ENCODE measurements at places on chromosomes 7 and 10. TPM values are rescaled to one million over a fixed set of nuclear protein-coding genes. Genes with fewer than 3 reads are reported as not detected.

DNA sequence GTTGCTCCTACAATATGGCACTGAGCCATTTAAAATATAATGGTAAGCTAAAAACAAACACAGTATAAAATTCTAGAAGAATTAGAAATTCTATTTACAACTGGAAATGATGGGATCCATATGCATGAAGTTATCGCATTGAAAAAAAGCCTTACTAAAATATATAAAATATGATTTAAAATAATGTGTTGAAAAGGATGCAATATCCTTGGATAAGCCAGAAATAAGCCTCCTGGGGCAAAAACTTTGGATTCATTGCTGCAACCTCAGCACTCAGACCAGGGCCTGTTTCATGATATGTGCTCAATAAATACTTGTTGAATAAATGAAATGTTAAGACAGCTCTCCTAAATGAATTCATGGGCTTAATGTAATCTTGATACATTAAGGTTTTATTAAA is 170.2 kb downstream of the SEM1 start:
- no peak for DNase-seq

- DNase-seq: no peak
Observed at GRCh38 chr7:135981958-135982646, 4.9 kb upstream of the MTPN start.

GRCh38 chr10:114397651-114398145 is 6.6 kb downstream of the AFAP1L2 start:
- peak; percentile 33 for DNase-seq

- no peak for DNase-seq
Observed at GRCh38 chr10:60762554-60762953, 15.7 kb upstream of the CDK1 start.

DNA sequence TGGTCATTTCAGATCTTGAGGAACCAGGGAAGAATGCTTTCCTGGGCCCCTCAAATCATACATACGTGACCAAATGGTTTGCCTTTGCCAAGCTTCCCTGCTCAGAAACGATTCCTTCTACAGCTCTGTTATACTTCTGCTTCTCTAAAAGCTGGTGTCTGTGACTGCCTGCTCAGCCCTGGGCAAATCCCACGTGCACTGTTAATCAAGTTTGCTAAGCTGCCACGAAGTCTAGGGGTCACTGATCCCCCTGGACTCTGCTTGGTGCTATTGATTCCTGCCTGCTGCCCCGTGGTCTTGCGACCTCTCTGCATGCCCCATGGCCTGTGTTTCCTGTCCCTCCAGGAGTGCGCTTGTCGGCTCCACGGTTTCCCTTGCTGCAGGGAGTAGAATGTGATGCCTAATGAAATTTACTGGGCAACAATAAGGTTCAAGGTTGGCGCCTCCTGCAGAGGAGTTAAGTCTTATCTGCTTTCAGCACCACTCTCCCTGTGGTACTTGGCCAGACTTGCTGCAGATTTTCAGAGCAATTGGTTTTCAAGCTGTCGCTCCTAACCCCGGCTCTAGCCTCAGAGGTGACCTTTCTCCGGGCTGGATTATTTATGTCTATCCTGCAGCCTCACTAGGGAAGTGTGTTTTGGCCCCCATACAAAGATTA is 201.6 kb upstream of the FZD8 start:
- DNase-seq: no peak

- DNase-seq: peak; percentile 15
Observed at GRCh38 chr7:7969306-7970236, 975 bp downstream of the GLCCI1 start.

DNA sequence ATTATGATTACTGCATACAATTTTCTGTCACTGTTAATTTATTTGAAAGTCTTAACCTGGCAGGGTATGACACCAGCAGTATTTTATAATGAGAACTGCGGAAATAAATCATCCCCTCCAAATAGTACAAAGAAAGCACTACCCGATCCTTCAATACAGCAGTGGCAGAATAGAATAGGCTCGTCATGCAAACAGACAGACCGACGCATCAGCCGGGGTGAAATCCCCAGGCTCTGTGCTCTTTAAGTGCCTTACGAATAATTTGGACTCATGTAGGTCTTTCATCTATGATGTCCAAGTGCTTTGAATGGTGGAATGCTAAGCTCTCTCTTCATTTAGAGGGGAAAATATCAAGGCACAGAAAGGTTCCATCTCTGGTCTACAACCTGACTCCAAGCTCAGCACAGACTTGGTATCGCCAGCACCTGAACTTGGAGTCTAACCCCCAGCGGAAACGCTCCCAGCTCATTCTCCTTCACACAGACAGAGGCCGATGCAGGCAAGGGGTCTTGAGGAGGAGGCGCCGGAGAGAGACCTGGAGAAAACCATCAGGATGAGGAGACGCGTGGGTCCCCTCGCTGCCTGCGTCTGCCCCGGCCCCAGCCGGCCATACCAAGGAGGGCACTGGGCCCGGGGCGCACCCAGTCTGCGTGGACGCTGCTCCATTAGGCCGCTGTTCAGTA is 568.1 kb upstream of the MKI67 start:
- DNase-seq: no peak

DNA sequence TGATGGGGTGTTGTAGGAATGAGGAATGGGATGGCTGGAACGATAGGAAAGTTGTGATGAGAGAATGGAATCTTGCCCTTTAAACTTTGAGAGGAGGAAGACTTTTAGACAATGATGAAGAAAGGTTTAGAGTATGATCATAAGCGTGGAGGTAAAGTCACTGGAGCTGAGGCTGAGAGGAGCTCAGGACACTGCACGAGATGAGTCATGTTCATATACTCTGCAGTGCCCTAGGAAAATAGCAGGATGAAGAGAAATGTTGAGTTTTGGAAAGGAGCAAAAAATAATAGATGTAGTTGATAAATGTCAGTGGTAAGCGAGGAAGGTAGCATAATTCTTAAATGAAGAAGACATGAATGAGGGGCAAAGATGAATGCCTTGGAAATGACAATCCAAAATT is 28.3 kb upstream of the CUL1 start:
- DNase-seq: no peak

- DNase-seq: no peak
Observed at GRCh38 chr7:22400936-22401553, 44.1 kb upstream of the RAPGEF5 start.

DNA sequence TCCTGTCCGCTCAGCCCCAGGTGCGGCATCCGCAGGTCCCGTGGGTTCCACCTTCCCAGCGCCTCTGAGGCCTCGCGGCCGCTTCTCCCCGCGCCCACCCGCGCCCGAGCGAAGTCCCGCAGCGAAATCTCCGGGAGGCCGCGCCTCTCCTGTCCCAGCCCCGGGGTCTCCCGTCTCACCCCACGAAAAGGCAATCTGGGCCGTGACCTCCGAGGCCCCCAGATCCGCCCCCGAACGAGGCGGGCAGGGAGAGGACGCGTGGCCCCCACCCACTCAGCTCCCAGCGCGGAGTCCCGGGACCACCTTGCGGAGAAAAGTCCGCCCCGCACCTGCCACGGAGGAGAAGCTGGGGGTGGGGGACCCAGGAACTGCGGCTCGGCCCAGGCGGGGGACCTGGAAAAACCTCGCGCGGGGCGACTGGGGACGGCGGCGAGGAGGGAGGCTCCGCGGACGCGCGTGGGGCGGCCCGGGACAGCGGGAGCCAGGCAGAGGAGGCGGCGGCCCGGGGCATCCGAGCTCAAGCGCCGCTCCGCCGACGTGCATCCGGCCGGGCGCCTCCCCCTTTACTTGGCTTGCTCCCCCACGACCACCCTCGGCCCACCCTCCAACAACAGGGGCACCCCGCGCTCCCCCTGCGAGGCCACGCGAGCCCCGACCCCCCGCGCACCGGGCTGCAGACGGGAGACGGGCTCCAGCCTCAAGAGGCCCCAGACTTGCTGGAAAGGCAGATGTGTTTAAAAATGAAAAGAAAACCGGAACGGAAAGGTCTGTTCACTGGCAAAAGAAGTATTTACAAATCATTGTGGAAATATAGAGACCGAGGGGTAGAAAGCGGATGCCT is 33.0 kb upstream of the RNF32 start:
- no peak for DNase-seq

GRCh38 chr10:113239566-113240350 is 289.7 kb downstream of the TCF7L2 start:
- DNase-seq: no peak

- no peak for DNase-seq
Observed at GRCh38 chr10:25867321-25867720, 66.7 kb upstream of the MYO3A start.

- DNase-seq: no peak
Observed at GRCh38 chr7:17227766-17228490, 70.5 kb upstream of the AHR start.

- DNase-seq: no peak
Observed at GRCh38 chr7:90624225-90624911, 28.2 kb downstream of the CDK14 start.

DNA sequence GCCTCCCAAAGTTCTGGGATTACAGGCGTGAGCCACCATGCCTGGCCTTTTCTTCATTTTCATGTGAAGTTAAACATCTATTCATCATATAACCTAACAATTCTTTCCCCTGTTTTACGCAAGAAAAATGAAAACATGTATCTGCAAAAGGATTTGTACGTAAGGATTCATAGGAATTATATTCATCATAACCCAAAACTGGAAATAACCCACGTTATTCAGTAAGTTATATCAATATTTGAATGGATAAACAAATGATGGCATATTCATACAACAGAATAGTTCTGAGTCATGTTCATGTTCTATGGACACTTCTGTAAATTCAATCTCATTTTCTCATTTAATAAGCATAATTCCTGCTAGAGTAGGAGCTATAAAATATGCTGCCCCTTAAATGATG is 35.2 kb upstream of the CAV2 start:
- DNase-seq: no peak

- DNase-seq: no peak
Observed at GRCh38 chr10:24241536-24242040, 32.6 kb downstream of the KIAA1217 start.

DNA sequence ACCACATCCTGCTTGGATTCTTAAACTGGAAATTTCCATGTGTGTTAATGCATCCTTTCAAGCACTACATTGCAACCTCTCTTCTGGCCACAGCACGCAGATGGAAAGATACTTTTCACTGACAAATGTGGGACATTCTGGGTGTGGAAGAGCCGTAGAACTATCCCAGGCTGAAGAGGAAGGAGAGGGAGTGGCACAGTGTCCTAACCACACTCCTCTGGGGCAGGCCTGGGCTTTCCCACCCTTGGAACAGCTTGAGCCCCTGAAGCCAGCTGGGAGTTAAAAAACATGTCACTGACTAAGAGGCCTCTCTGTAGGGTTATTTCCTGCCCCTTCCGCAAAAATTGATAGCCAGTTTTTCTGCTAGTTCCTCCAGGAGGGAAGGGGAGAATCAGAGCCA is 34.0 kb upstream of the DNMBP start:
- DNase-seq: peak; percentile 36

DNA sequence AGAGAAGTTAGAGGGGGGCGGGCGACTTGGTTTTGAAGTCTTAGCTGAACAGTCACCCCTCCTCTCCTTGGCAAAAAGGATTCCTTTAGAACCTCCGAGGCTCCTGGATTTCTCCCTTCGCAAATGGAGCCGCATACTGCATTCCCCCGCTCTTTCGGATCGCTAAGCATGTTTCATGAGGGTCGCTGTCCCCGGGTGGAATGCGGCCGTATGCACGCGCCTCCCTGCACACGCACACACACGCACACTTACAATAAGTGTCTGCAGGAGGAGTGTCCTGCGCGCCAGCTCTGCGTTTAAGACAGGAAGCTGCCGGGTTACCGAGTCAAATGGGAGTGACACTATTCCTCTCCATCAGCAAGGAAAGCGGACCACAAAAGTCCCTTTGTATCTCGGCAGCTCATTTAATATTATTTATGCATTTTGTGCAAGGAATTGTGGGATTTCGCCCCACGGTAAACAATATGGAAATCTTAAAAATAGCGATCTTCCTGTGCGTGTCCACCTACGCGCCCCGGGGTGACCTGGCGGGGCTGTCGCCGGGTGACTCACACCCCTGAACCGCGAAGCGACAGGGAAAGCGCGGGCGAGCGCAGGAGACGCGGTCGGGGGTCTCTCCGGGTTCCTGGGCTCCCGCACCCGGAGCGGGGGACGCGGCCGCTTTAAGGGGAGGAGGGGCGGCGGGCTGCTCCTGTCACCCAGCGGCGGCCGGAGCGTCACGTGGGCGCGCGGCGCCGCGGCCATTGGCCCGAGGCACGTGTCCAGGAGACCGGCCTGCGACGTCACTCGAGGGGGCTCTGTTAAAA is 988 bp upstream of the EN2 start:
- DNase-seq: peak; percentile 74

DNA sequence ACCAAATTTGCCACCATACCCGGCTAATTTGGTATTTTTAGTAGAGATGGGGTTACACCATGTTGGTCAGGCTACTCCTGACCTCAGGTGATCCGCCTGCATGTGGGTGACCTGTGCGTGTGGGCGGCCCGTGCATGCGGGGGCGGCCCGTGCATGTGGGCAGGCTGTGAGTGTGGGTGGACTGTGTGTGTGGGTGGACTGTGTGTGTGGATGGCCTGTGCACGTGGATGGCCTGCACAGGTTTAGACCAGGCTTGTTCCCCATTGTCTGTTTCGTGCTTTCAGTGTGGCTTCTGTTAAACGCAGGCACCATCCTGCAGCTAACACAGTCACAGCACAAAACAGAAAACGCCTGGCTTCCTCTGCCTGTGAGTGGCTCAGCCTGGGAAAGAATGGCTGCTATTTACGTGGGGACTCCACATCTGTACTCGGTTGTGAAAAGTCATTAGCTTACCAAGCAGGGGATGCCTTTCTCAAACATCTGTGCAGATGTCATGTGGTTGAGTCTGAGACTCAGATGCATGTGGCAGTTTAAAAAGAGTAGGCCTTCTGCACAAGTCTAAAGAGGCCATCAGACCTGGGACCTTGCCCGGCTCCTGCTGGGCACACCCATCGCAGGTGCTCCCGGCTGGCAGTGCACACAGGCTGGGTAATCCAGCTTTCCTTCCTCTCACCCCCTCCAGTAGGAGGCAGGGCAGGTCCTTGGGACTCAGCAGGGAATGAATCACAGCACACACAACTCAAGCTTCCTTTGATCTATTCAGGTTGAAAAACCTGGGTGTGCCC is 91.6 kb downstream of the COBL start:
- DNase-seq: no peak

- peak; percentile 98 for DNase-seq
Observed at GRCh38 chr10:71068861-71069271, 143.5 kb upstream of the UNC5B start.

DNA sequence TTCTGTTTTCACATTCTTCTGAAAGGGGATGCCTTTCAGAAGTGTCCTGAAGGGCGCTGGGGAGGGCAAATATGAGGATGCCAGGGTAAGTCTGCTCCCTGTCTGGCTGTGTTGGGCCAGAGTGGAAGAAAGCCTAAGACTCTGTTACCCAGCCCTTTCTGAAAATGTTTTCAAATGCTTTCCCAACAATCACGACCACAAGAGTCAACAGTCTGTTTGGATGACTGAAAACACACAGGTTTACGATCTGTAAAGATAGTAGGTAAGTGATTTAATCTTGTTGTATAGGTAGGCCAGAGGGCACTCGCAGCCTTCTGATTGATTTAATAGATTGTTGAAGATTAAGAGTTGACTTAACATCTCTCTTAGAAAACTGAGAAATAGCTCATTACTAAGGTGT is 13.2 kb downstream of the SGPL1 start:
- DNase-seq: no peak

- no peak for DNase-seq
Observed at GRCh38 chr10:10828623-10829022, 189.0 kb upstream of the CELF2 start.

Gene SLC39A12
- 0.23 TPM for total RNA-seq

Gene C7orf57
- total RNA-seq: not detected

Gene DPP6
- not detected for total RNA-seq

Gene ERVW-1
- not detected for total RNA-seq

Gene HOXA2
- not detected for total RNA-seq

Gene NOC3L
- 43.1 TPM for total RNA-seq

Gene PRKG1
- 5.9 TPM for total RNA-seq

Gene TMEM236
- total RNA-seq: not detected

Gene OR2A12
- total RNA-seq: not detected

Gene FAM237B
- total RNA-seq: not detected

Gene NYAP1
- total RNA-seq: not detected

Gene ABCB4
- total RNA-seq: 0.69 TPM
